Stimulated activated naive CD4-positive, alpha-beta T cell (primary cell): ENCODE measurements at places on chromosomes 1 and 21.

DNA sequence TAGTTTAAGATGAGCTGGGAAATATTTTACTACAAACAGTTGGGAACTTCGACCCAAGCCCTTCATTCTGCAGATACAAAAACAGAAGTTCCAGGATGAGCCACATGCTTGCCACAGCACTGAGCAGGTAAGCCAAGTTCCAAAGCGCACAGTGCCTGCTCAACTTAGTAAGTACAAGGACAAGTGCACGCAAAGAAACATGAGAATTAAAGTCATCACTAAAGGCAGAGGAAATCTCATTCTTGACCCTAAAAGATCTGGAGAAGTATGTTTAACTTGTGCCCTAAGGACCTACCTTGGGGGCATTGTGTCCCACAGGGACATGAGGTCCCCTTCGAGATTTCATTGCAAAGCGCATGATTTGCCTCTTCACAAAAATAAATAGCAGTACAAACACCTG is 1.2 kb upstream of the UBAP2L start:
- no peak for DNase-seq

DNA sequence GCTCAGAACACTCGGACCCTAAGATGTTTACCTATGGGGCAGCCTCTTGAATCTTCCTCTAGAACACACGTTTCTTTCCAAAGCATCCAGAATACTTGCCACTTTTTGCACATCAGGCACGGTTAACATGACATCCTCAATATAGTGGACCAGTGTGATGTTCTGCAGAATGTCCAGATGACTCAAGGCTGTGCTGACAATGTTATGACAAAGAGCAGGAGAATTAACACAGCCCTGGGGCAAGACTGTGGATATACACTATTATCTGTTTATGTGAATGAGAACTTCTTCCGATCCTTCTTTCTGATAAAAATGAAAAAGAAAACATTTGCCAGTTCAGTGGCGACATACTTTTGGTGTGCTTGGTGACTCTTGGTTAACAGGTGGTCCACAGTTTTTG is 154.3 kb downstream of the PDE4B start:
- no peak for DNase-seq

GRCh38 chr1:14996133-14997050 is 157.2 kb upstream of the TMEM51 start:
- DNase-seq, result no peak

DNA sequence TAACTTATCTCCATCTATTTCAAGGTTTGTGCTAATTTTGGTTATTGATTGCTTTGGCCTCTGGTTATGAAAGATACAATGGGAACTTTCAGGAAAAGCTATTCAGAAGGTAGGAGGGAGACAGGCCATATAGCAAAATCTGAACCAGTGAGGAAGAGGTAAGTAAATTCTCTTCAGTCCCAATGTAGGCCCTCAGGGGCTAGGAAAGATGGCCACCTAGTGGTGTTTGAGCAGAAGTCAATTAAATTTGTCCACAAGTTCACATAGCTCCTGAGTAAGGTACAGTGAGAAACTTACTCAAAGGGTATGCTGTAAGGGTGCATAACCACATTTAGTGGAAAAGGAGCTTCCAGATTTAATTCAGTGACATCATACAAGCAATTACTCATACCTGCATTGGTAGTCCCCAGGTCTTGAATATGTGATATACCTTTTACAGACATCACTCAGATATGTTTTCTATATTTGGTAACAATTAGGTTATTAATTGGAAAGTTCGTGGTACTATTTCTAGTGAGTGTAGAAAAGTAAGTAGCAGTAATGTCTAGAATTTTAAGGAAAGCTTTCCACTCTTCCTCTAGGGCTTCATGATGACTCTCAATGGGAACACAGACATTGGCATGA is 21.4 kb upstream of the FMO1 start:
- DNase-seq, result no peak

DNA sequence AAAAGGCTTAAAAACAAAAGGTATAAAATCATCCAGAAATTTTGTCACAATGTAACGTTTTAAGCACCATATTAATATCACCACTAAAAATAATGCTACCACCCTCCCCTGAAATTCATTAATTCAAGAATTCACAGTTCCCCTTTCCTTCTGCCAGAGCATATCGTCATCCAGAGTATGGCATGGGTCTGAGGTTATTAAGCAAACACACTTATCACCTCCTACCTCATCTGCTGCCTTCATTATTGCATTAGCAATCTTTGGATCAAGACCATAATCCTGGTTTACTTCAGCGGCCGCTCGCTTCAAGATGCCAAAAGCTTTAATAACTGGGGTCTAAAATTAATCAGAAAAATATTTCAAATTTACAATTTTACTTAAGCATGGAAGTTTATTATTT is 6.2 kb downstream of the FH start:
- DNase-seq, result no peak

- no peak for DNase-seq
Measured at GRCh38 chr1:21396516-21396915, 43.4 kb upstream of the NBPF3 start.

- DNase-seq, result no peak
Measured at GRCh38 chr1:226447932-226448665, 40.2 kb upstream of the PARP1 start.

- DNase-seq, result peak; percentile 45
Measured at GRCh38 chr1:9400425-9401079, 107.9 kb downstream of the SPSB1 start.

DNA sequence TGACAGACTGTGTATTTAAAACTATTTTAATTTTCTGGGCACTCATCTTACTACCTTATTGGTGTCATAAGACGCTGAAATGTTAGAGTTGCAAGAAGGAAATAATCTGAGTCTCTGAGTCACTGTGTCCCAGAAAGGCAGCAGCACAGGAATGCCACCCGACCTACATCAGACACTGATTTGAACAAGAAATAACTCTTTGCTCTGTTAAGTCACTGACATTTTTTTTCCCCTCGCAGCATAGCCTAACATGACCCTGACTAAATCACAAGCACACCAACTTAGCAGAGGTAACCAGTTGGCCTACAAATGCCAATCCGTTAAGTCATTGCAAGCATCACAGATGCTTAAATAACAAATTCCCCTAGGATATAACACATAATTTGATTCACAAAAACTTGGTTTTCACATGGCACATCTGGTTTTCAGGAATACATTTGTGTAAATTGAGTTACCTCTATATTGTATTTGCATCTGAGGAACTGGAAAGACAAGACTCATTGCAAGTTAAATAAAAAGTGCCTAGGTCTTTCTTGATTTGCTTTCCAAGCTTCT is 349.1 kb downstream of the SEC16B start:
- DNase-seq, result no peak

GRCh38 chr1:183226963-183227362 is 40.9 kb downstream of the LAMC2 start:
- DNase-seq, result no peak

DNA sequence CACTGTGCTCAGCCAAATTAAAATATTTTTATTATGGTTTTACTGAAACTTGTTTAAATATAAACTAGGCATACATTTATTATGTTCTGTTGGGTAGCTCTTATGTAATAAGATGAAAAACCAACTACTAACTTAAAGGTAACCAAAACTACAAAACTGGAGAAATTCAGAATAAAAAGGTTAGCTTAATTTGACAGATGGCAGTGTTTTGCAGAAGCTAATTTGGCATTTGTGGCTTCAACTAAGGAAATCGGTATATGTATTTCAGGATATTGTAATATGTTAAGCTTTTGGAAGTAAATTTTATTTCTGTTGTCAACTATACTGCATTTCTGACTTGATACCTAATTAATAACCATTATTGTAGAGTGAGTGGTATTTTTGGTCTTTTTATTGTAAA is 18.8 kb downstream of the USP25 start:
- DNase-seq, result no peak

DNA sequence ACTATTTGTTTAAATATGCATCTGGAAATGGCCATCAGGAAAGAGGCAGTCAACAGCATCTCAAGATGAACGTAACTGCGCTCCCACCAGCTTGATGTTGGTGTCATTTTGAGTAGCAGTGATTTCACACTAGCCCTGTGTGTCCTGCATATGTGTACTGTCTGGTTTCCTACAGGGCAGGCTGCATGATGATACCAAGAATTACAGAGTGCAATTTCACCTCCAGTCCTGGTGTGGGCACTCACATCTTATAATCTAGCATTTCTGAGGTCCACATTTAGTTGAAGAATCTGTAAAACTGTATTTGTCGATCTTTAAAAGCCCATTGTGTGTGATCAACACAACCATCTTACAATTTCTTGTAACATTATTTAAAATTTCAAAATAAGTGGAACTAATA is 336.4 kb downstream of the PAPPA2 start:
- no peak for DNase-seq

GRCh38 chr1:19923137-19923952 is at the start of gene PLA2G2E:
Gene PLA2G2E, minus strand, starts transcription at chr1:19923617. Its CDS starts 58 bp downstream, at chr1:19923559.
- no peak for DNase-seq

DNA sequence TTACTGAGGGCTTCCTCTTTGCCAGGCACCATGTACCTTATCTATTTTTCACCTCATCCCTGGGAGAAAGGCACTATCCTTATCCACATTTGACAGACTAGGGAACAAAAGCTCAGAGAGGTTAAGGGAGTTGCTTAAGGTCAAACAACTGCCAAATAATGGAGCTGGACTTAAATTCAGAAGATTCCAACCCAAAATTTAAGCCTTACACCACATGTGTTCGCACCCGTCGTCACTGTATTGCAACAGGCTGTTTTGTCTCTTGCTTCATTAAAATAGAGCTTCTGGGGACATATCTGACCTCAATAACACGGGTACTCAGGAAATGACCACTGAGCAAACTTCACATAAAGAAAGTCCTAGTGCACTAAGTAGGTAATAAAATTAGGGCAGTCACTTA is 62.0 kb downstream of the TRABD2B start:
- no peak for DNase-seq

DNA sequence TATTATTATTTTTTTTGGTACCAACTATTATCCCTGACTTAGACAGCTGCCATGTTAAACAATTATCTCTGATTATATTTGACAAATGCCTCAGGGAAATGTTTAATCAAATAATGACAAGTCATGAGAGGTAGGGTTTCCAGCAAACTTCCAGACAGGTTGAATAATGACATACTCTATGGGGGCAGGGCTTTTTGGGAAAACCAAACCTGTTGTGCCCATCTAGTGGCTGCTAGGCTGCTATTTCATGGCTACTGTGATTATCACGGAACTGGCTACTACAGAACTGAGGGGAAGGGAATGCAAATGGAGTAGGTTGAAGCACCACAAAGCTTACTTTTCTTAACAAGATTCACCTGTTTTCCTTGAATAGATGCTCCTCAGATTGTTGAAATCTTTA is 77.6 kb downstream of the DUSP10 start:
- DNase-seq, result no peak

DNA sequence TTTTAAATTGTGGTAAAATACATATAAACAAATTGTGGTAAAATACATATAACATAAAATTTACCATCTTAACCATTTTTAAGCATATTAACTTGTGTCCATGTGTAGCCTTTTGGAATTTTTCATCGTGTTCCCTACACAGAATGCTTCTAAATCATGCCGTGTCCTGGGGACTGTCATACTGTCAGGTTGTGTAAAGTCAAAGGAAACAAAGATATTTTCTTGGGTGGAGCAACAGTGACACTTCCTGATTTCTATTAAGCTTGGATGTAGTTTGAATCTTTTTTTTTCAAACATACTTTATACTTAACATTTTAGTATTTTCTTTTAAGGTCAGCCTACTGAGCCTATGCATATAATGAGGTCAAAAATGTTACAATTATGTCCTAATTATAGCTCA is 32.3 kb downstream of the DOP1B start:
- DNase-seq, result no peak

DNA sequence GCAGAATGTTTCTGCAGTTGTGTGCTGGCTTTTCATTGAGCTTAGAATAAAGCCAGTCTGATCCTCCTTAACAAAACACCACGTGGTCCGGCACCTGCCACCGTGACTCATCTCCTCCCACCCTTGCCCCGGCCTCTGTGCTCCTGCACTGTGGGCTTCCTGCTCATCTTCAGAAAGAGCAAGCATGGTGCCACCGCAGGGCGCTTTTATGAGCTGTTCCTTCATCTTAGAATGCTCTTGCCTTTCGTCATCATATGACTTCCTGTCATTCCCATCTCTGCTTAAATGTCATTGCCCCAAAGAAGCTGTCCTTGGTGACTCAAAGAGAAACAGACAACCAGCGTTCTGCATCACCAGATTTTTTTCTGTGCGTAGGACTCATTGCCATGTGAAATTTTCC is 117.8 kb downstream of the HHAT start:
- peak; percentile 62 for DNase-seq
